Inflammatory macrophage (primary cell): ENCODE measurements at places on chromosomes 2 and 18.

DNA sequence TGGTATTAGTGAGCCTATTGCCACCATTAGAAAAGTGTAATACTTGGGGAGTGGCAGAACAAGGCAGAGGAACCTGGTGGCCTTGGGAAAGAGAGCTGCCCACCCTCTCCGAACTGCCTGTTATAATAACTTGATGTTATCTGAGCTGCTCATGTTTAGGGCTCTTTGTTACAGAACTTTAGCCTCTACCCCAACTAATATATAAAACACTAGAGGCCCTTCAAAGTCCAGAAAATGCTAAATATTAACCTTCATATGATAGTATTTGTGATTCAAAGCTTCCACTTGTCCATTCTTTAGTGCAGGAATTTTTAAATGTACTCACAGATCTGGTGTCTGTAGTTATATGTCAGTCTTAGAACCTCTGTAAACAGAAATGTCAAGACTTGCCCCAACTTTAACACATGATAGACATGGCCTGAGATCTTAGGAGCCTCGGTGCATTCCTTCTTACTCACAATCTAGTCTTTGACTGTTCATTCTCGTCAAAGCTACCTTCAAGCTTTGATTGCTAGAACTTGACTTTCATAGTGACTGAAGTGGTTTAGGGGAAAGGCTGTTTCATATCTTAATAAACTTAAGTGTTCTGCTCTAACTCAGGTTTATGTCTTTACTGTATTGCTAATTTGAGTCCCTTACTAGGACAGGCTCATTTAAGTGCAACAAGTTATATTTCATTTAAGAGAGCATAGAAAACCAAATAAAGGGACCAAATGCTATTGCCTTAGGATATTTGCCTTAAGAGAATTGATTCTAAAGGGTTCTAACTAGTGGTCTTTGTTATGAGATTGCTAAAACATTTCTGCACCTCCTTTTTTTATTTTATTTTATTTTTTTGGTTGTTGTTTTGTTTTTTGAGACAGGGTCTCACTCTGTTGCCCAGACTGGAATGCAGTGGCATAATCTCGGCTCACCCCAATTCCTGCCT, 41.6 kb downstream of the DDX1 start:
- no peak for DNase-seq

DNA sequence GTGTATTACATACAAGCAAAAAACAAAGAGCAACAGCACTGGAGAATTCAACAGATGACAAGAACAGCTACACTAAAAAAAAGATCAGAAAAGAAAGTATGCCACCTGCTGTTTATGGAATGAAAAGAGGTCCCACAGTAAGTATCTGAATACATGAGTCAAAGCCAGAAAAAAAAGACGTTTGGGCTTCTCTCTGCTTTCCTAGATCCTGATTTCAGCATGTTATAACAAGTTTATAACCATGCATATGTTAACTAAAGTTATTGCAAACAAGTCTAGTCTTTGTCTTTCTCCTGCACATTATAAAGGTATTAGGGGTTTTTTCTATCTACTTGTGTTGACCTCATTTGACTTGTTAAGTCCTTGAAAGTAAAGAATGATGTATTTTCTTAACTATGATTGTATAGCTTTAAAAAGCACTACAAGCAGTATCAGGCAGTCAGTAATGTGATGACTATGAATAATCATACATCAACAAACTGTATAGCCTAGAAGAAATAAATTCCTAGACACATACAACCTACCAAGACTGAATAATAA, 108.5 kb upstream of the COL5A2 start:
- DNase-seq, result no peak

GRCh38 chr18:43571078-43571689, 293.9 kb upstream of the SYT4 start:
- DNase-seq, result peak; percentile 56

DNA sequence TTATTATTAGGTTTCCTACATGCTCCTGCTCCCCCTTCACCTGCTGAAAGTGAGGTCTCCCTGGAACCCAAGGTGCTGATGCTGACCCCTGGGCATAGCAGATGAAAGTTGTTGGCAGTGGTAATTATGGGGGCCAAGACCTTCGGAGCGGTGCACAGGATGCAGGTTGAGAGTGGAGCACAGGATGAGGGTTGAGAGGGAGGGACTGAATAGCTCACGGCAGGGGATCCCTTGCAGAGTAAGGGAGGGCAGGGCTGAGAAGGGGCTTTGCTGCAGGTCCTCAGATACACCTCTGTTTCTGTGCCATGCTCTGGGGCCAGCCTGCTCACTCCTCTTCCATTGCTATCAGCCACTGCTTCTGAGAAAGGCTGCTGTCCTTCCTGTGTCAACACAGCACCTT, 163.3 kb downstream of the FHOD3 start:
- DNase-seq, result no peak

GRCh38 chr18:57311472-57311871, 40.9 kb upstream of the ST8SIA3 start:
- DNase-seq, result no peak

- no peak for DNase-seq
Observed at GRCh38 chr2:135164431-135164830, 112.3 kb downstream of the RAB3GAP1 start.

- no peak for DNase-seq
Observed at GRCh38 chr18:61833978-61834377, 58.8 kb downstream of the RNF152 start.

- no peak for DNase-seq
Observed at GRCh38 chr2:17058772-17059402, 393.3 kb upstream of the CYRIA start.

GRCh38 chr2:119760237-119760955, 674 bp downstream of the PTPN4 start:
- DNase-seq, result no peak

DNA sequence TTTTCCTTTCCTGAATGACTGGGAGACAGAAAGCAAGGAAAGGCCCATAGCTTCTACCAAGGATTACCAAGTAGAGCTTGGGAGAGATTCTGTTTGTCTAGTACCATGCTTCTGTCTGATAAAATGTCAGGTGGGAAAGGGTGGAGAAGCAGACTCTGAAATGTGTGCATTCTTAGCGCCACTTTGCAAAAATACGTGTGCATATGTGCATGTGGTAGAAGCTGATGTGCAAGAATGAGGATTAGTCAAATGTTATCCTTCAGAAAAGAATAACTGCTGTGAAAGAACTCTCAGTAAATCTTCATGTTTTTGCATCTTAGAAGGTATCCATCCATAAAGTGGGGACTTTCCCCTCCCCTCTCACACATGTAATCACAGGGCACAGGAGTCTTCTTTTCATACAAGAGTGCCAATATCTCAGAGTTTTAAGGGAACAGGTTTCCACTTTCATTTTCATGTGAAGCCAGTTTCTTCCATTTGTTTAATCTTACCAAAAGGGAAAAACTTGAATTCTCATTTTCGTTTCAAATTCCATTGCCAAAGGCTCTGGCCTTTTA, 15.4 kb upstream of the DGKD start:
- DNase-seq, result no peak

DNA sequence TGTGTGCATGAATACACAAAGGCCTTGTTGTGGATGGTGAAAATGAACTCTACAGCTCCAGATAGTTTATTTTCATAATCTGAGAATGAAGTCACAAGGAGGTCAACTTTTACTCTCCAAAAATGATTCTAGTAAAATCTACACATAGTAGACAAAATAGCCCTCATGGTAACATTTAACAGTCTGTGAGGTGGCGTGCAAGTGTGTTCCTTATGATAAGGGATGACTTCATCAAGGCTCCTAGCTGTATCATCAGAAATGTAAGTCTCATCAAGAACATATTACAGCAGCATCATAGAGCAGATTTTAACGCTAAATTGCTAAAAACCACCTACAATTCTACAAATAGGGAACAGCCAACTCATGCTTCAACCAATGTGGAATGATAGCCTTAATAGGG, 72.3 kb upstream of the RIOK3 start:
- no peak for DNase-seq
